ENCODE measurements at places on chromosomes 12 and 14.

GRCh38 chr14:51066576-51066975 lies 28.3 kb downstream of the TRIM9 start:
- DNase-seq: no peak

- DNase-seq: no peak
Measured at GRCh38 chr12:122190842-122191668, 8.1 kb downstream of the LRRC43 start.

GRCh38 chr12:77151030-77151429 lies 85.7 kb upstream of the E2F7 start:
- no peak for DNase-seq

- DNase-seq: no peak
Measured at GRCh38 chr12:22691319-22691718, 66.3 kb downstream of the ETNK1 start.

DNA sequence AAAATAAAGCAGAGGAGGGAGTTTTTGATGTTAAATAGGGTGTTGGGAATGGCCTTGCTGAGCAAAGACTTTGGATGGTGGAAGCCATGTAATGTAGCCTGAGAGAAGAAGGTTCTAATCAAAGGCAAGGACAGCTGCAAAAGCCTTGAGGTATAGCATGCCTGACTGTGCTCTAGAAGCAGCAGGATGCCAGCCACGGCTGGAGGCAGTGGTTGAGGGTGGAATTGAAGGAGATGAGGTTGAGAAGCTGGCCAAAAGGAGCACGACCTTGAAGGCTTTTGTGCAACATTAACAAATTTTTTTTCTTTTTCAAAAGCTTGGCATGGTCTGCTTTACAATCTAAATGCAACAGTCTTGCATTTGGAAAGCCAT lies 42.3 kb upstream of the CSRP2 start:
- no peak for DNase-seq

GRCh38 chr12:49698619-49699545 lies 8.3 kb downstream of the FMNL3 start:
- DNase-seq: peak; percentile 78

- DNase-seq: no peak
Measured at GRCh38 chr12:39406262-39406661, 36.7 kb downstream of the KIF21A start.

GRCh38 chr12:2533036-2533435 lies 261.7 kb upstream of the FKBP4 start:
- no peak for DNase-seq

DNA sequence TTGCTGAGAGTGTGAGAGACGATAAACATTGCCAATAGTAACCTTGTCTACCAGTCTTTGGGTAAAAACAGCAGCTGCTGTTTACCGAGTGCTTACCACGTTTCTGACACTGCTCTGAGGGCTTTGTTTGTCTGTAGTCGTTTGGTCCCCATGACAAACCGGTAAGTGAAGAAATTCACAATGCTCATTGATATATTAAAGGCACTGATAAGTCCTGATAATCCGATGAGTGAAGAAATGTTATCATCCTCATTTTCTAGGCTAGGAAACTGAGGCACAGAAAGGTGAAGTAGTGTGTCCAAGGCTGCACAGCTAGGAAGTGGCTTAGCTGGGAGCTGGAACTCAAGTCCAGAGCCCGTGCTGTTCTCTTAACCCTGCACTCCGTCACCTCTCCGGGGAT lies 138.6 kb downstream of the SCARB1 start:
- no peak for DNase-seq

DNA sequence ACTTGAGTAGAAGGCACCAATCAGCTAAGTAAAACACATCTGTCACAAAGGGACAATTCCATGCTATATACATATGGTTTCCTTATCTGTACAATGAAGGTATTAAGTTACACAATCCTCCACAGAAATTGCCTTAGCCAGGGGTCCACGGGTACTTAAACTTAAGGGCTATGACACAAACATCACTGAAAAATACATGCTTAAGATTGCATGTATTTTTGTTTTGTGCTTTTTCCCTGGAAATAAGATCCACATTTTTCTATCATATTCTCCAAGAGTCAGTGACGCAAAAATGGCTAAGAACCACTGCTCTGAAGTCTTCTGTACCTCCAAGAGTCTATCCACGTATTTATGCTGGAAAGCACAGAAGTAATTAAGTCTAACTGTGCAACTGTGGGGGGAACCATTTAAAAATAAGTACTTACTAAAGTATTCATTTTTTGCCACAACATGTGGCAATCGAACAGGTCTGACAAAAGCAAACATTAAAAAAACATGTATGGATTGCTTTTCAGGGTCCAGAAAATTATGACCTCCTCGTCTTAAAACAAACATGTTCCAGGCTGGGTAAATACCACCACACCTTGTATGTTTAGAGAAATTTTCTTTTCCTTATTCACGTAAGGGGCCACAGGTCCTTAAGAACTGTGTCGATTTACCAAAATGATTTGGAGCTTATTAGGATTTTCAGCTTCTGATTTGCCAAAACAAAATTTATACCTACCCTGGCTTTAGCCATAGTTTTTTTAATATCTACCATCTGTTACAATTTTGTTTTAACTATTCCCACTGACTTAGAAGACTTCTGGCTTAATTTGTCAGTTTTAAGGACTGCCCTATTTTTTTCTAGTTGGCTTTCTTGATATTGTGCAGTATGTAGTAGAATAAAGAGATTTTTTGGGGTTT lies 2.8 kb downstream of the SLC38A2 start:
- DNase-seq: no peak

DNA sequence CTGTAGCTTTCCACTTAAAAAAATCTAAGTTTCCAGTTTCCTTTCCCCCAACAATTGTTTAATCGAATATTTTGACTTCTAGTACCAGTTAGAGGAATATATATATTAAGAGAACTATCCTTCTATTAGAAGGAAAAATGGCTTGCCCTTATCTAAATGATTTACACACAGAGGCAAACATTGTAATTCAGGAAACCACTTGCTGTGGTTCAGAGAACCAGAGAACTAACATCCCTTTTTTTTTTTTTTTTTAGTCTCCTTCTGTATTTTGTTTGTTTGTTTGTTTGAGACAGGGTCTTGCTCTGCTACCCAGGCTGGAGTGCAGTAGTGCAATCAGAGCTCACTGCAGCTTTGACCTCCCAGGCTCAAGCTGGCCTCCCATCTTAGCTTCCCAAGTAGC lies 746.6 kb downstream of the VRK1 start:
- no peak for DNase-seq

GRCh38 chr14:87878959-87879358 lies 114.0 kb downstream of the GALC start:
- no peak for DNase-seq

- DNase-seq: no peak
Measured at GRCh38 chr14:96168581-96168980, 36.1 kb upstream of the BDKRB2 start.

DNA sequence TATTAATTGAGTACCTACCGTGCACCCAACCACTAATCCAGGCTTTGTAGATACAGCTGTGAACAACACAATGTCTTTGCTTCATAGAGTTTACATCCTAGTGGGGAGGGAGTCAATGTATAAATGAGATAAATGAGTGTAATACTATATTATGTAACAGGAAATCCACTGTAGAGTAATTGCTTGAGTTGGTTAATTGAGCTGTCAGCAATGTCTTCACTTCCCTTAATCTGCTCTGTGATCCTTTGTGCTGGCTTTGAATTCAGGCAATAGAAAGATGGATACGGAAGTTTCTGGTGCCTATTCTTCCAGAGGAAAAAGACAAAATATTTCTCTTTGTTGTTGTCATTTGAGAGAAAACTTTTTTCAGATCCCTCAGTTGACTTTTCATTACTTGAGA lies 104.0 kb upstream of the SLC16A7 start:
- DNase-seq: no peak

- no peak for DNase-seq
Measured at GRCh38 chr12:47776471-47777143, 3.6 kb downstream of the SLC48A1 start.

- no peak for DNase-seq
Measured at GRCh38 chr14:75558440-75558839, 20.0 kb upstream of the FLVCR2 start.

GRCh38 chr12:115998119-115998633 lies 279.3 kb downstream of the MED13L start:
- DNase-seq: no peak

GRCh38 chr14:68008491-68008890 lies 188.9 kb downstream of the RAD51B start:
- no peak for DNase-seq

- no peak for DNase-seq
Measured at GRCh38 chr14:32635061-32635719, 303.5 kb upstream of the NPAS3 start.

DNA sequence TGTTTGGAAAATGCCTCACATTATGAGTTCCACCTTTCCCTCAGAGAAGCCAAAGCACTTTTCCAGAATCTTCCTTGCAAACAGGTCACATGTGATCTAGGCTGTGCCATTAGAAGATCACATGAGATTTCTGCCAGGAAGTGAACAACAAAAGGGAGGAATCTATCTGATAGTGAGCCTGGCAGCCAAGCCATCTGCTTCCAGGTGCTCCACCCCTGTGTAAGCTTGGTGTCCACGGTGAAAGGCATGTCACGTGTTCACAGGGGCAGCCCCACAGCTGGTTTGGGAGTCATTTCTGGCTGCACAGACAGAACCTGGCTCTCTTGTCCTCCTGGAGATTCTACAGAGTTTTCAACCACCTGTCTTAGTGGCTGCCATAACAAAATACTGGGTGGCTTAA lies 3.5 kb upstream of the KSR2 start:
- no peak for DNase-seq

- peak; percentile 89 for DNase-seq
Measured at GRCh38 chr14:92986254-92987147, 63.6 kb downstream of the CHGA start.

GRCh38 chr14:104116288-104116755 lies 22.1 kb upstream of the KIF26A start:
- DNase-seq: no peak

DNA sequence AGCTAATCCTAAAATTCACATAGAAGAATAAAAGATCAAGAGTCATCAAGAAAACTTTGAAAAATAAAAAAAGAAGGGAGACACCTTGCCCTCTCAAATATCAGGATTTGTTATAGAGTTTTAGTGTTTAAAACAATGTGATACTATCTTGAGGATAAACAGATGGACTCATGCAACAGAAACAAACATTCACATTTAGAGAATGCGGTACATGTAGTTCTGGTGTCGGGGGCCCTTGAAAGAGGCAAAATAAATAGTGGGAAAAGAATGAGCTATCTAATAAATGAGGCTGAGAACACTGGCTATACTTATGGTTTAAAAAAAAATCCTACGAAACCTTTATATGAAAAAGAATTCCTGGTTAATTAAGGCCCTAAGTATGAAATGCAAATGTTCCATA lies 127.7 kb downstream of the LLPH start:
- DNase-seq: no peak

- no peak for DNase-seq
Measured at GRCh38 chr12:63989301-63989845, 144.9 kb downstream of the SRGAP1 start.

- no peak for DNase-seq
Measured at GRCh38 chr14:63938198-63939005, 85.6 kb downstream of the SYNE2 start.

DNA sequence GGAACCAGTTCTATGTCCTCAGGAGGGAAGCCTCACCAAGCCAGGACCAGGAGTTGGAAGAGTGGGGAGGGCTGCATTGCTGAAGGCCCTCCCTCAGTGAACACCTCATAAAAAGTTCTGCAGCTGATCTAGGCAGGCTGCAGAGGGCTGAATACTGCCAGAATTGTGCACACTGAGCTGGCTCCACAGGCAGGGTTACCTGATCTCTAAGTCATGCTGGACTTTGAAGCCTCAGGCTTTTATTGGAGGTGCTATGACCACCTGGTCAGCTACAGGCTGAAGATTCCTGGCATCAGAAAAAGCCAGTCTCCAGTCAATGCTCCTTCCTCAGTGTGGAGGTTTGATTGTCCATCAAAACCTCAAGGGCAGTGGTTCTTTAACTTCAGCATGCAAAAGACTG lies 39.7 kb downstream of the FOS start:
- DNase-seq: no peak
